Activated naive CD8-positive, alpha-beta T cell treated with anti-CD3 and anti-CD28 coated beads for 36 hours (primary cell): ENCODE measurements at places on chromosomes 13 and 19. TPM values are rescaled to one million over a fixed set of nuclear protein-coding genes. Genes with fewer than 3 reads are reported as not detected.

- peaks cover 40% of the 10 kb centered on the region for H3K27me3 ChIP-seq
- H3K27ac ChIP-seq: no peak overlapping the region
- no peak overlapping the region for H3K4me3 ChIP-seq
- no peaks in the 10 kb centered on the region for H3K4me1 ChIP-seq
Observed at GRCh38 chr19:54316746-54317107, 3.8 kb upstream of the LILRA5 start.

SKA3 gene
- total RNA-seq: 51.8 TPM

SMIM44 gene
- total RNA-seq: not detected

- H3K4me3 ChIP-seq: no peak overlapping the region
- no peak for DNase-seq
- H3K36me3 ChIP-seq: no peaks in the 10 kb centered on the region
- H3K27me3 ChIP-seq: no peaks in the 10 kb centered on the region
- no peaks in the 10 kb centered on the region for H3K4me1 ChIP-seq
- H3K27ac ChIP-seq: no peak overlapping the region
Observed at GRCh38 chr13:73544175-73544574, 485.4 kb downstream of the KLF5 start.

DNA sequence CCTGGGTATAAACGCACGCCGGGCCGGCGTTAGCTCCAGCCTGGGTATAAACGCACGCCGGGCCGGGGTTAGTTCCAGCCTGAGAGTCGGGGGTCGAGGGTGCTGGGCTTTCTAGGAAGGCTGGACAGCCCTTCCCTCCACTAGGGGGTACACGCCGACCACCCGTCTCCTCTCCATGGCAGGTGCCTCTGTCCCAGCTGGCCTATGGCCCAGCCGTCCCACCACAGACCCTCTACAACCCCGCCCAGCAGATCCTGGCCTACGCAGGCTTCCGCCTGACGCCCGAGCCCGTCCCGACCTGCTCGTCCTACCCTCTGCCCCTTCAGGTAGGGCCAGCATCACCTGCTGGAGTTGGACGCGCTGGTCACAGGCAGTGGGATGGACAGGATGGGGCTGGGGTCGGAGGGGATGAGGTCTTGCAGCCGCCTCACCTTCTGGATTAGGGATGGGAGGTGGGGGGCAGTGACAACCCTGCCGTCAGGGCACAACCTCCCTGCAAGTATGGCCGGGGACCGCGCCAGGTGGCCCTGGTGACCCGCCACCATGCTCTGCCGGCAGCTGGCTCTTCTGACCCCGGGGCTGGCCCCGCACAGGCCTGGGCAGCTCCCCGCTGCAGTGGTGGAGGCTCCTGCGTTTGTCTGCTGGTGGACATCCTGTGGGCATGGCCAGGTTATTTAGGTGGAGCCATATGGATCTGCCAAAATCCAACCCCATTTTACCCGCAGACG is 45.8 kb downstream of the TMEM255B start:
- H3K4me1 ChIP-seq: peaks cover 2% of the 10 kb centered on the region
- no peaks in the 10 kb centered on the region for H3K36me3 ChIP-seq
- no peaks in the 10 kb centered on the region for H3K27me3 ChIP-seq
- no peak overlapping the region for H3K4me3 ChIP-seq
- H3K27ac ChIP-seq: no peak overlapping the region
- DNase-seq: no peak

GRCh38 chr19:10816691-10817090 is 19.3 kb downstream of the TMED1 start:
- H3K27me3 ChIP-seq: no peaks in the 10 kb centered on the region
- no peak overlapping the region for H3K4me3 ChIP-seq
- peaks cover 8% of the 10 kb centered on the region for H3K4me1 ChIP-seq
- H3K36me3 ChIP-seq: peaks cover 22% of the 10 kb centered on the region
- no peak for DNase-seq

DNA sequence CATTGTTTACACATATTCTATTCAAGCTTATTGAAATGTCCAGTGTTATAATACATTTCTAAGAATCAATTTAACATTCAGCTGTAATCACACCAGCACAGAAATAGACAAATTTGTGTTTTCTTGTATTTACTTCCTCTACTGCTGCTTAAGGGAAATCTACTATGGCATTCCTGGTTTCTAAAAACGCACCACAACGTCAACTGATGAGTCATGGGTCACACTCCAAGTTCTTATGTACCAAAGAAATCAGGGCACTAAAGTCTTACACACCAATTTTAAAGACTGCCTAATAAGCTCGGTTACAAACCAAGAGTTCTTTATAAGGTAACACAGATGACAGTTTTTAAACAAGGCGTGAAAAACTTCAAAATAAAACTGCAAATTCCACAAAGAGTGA is 13.2 kb downstream of the LNX2 start:
- no peaks in the 10 kb centered on the region for H3K27me3 ChIP-seq
- H3K36me3 ChIP-seq: peaks cover 4% of the 10 kb centered on the region
- H3K27ac ChIP-seq: no peak overlapping the region
- DNase-seq: no peak
- H3K4me3 ChIP-seq: no peak overlapping the region
- H3K4me1 ChIP-seq: peaks cover 30% of the 10 kb centered on the region

GRCh38 chr13:105904034-105904742 is 631.3 kb downstream of the EFNB2 start:
- peaks cover 16% of the 10 kb centered on the region for H3K4me1 ChIP-seq
- H3K36me3 ChIP-seq: no peaks in the 10 kb centered on the region
- DNase-seq: no peak
- H3K27me3 ChIP-seq: peaks cover 24% of the 10 kb centered on the region
- no peak overlapping the region for H3K4me3 ChIP-seq
